Activated CD8-positive, alpha-beta memory T cell treated with anti-CD3 and anti-CD28 coated beads for 1 hour (primary cell): ENCODE measurements at places on chromosomes 5 and 9.

DNA sequence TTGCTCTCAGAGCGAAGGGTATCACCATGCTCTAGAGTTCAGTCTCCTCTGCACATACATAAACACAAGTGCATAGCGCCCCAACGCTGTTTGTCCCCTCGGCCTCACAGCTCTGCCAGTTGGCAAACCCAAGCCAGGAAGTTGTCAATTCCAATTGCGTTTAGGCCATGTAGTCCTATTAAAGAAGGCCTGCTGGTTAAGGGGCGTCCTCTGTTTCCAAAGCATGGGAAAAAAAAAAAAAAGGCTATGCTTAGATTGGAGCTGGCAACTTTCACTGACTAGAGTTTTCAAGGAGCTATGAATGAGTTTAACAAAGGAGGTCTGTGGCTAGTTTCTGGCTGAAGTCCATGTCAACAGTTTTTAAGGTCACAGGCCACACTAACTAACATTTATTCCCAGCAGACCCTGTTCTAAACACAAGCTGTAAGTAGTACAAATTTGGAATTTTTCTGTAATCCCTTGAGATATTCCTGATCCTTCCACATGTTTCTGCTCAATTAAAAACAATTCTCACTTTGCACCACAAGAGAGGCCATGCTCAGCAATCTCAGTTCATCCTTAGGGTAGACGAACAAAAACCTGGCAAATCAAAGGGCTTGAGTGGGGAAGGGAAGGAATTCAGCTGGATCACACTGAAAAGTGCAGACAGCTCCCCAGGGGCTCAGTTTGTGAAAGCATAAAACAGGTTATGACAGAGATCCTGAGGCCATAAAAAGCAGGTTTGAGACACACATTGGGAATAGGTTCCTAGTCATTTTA lies 187.7 kb downstream of the DENND1A start:
- no peak for DNase-seq

DNA sequence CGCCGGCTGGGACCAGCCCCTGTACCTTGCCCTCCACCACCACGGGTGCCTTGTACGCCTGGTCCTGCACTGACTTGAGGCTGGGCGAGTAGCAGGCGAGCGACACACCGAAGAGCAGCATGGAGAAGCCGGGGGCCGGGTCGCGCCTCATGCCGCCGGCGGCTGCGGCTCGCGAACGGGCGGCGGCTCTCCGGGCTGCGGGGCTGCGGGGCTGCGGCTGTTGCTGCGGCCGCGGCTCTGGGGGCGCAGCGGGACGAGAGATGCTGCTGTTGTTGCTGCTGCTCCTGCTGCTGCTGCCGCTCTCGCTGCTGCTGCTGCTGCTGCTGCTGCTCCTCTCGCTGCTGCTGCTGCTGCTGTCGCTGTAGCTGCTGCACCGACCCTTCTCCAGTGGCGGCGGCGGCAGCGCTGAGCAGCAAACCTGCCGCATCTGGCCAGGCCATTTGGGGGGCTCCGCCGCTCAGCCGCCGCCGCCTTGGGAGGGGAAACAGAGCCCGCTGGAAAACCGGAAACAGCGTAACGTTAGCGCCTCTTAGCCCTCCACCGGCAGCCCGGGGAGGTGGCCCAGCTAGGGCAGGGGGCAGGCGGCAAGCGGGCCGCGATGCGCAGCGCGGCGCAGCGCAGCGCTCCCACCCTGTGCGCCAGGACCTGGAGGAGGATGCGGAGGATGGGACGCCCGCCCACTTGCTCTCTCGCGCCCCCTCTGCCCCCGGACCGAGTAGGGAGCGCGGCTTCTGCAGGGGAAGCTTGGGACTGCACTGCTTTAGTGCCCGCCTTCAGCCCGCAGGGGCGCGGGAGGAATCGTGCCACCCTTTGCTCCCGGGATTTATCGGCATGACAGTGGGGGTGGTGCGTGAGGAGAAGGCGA lies at the start of gene NRG2:
NRG2 (minus strand) TSS at position 657 of the 865 bp plus-strand sequence.
- peak; percentile 22 for DNase-seq

DNA sequence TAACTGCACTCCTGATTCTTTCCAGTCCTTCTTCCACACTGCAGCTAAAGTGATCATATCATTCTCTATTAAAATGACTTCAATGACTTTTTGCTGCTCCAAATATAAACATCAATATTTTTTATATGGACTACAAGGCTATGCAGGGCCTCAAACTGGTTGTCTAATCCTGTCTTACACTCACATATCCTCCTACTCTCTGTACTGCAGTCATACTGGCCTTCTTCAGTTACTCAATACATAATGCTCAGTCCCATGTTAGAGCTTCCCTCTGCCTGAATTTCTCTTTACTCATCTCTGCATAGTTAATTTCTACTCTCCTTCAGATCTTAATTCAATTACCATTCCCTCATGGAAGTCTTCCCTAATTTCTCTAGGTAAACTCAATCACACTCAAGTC lies 3.4 kb downstream of the MEIKIN start:
- DNase-seq: no peak

GRCh38 chr5:160457252-160457651 lies 35.6 kb downstream of the PTTG1 start:
- no peak for DNase-seq

DNA sequence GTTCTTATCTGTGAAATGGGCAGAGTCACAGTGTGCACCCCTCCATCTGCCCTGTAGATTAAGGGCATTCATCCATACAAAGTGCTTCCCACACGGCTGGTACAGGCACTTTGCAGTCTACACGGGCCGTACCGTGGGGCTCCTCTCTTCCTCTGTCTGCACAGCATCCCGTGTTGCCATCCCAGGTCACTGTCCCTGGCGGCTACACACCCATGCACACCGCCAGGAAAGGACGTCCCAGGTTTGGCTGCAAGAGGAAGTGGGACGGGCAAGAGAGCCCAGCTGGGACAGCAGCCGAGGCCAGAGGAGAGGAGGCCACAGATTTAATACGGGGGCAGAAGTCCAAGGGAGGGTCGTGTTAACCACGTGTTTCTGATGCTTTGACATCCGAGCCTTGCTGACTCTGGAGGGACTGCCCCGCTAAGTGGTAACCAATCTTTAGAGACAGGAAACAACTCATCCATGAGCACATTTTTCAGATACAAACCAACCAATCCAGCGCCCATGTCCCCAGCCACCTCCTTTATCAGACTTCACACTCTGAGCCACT lies 120.0 kb downstream of the ZNF354C start:
- DNase-seq: no peak

DNA sequence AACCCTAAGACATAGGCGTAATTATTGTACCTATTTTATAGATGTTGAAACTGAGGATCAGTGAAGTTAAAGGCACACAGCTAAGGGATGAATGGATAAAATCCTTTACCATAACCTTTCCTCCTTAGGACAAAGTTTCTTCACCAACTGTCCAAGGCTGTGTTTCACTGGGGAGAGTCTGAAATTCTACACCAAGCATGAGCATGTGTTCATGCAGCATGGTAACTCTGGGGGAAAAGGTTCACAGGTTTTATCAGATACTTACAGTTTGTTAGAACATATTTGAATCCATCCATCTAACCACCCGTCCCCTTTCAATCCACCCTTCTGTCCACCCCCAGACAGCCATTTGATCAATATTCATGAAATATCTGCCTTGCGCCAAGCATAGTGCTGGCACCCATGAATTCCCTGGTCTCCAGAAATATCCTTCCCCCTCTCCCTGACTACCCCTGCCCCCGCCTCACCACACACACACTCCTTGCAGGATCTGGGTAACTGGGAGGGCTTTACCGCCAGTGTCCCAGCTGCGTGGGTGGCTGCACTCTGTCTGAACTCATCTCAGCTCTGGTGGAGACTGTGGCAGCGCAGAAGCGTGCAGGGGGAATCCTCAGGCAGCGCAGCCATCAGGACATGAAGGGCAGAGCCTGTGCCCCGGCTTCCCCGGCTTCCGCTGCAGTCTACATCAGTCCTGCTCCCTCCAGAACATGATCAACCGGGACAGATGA lies 6.3 kb upstream of the KCNIP1 start:
- DNase-seq: no peak

DNA sequence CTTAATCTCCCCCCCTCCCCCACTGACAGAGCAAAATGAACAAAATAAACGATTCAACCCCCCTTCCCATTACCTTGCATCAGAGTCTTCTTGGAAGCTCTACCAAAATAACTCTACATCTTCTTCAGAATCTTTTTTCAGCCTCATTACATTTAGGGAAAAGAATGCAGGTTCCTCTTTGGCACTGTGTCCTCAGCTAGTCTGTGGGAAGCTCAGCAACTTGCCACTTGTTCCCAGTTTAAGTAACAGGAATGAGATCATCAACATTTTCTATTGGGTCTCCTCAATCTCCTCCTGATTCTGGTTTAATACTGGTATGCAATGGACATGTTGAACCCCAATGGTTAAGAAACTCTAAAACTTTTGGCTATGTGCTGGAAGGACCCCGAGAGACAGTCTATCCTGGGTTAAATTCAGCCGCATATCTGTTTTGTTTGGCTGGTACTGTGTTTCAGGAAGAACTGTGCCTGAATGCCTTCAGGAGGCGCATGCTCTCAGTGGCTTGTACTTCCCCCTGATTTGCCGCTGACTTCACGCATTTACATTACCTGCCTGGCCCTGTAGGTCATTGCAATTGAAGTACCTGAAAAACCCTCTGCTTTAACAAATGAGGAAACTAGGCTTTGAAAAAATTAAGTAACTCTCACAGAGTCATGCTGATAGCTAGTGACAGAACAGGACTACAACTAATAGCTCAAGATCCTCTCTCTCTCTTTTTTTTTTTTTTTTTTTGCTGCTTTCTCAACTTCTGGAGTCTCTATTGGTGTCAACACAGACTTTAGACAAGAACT lies 78.1 kb upstream of the HMHB1 start:
- DNase-seq: no peak

GRCh38 chr5:112417931-112418658 lies 982 bp downstream of the EPB41L4A start:
- no peak for DNase-seq

- DNase-seq: no peak
Observed at GRCh38 chr9:71592400-71592799, 175.9 kb downstream of the CEMIP2 start.

DNA sequence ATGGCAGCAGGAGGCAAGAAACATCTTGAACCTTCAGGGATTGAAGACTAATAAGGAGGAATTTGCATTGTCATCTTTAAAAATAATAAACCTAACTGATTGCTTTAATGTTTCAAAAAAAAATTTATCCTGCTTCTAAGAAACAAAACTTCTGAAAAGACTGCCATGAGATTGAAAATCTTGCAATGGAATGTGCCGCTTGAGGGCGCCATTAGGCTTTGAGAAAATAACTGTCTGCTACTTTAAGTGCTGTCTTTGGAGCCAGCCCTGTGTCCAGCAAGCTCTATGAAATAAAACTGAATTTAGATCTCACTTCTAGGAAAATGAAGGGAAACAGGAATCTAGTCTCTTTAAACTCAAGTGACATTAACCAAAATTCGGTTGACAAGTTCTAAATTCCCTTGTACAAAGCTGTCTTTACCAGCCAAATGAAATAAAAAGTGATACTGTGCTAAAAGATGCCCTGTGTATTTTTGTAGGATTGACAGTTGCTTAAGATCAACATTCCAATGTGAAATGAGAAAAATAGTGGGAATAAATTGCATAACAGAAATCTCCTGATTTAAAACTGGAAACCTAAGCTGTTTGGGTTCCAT lies 79.4 kb downstream of the ESM1 start:
- DNase-seq: peak; percentile 28

DNA sequence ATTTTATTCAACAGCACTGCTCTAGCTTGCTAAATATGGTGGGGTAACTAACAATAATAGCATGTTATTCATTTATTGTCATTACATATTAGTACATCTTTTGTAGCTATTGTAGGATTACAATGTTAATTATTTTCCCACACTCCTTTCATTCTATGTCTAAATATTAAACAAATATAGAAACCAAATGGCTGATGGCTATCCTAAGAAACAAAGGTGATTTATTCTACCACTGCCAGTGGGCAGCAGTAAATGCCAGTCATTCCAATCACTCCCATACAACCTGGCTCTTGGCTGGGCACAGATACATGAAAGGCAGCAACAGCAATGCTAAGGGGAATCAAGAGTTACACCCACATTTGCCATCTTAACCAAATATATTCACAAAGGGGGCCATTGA lies 84.1 kb downstream of the FRMD3 start:
- DNase-seq: no peak

DNA sequence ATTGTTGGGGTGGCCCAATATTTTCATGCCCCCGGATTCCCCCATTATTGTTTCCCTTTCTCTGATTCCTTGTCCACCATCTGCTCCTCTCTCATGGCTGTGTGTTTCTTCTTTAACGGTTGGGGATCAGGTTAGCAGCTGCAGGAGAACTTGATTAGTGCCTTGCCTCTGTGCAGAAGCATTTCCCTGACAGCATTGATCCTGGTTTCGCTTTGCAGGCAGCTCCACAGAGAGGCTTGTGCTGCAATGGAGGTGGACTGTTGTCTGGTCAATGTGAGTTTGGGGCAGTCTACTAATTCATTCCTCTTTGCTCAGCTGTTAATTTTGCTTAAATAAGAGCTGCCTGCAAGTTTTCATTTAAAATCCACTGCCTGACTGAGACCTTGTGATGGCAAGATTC lies 32.5 kb upstream of the SSBP2 start:
- no peak for DNase-seq

- no peak for DNase-seq
Observed at GRCh38 chr5:10409504-10409903, 32.2 kb upstream of the ROPN1L start.

DNA sequence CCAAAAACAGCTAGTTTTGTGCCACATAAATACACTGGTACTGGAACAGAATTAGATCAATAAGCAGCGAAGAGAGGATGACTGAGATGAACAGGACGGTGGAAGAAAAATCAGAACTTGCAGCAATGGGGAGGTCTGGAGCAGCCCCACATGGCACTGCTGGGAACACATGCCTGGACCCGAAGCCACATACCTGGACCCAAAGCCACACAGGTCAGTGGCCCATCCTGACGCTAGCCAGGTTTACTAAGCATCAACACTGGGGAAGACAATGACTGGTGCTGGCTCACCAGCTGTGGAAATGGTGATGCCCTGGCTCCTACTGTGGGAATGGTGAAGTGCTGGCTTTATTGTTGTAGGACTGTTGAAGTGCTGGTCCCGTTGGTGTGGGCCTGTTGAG lies 139.7 kb upstream of the IRX4 start:
- no peak for DNase-seq

- no peak for DNase-seq
Observed at GRCh38 chr9:69342769-69343168, 17.8 kb downstream of the ENTREP1 start.

- no peak for DNase-seq
Observed at GRCh38 chr5:89994266-89994665, 415.3 kb downstream of the CETN3 start.

DNA sequence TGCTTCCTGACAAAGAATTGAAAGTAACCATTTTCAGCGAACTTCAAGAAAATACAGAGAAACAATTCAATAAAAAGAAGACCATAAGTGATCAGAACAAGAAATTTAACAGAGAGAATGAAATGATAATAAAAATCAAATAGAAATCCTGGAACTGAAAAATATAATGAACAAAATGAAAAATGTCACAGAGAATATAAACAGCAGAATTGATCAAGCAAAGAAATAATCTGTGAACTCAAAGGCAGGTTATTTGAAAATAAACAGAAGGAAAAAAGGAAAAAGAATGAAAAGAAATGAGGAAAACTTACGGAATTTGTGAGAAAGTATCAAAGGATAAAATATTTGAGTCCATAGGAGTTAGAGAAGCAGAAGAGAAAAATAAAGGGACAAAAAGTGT lies 114.1 kb downstream of the CSNK1G3 start:
- DNase-seq: no peak
